ENCODE measurements at places on chromosomes 12 and 14. TPM values are rescaled to one million over a fixed set of nuclear protein-coding genes. Genes with fewer than 3 reads are reported as not detected.

DNA sequence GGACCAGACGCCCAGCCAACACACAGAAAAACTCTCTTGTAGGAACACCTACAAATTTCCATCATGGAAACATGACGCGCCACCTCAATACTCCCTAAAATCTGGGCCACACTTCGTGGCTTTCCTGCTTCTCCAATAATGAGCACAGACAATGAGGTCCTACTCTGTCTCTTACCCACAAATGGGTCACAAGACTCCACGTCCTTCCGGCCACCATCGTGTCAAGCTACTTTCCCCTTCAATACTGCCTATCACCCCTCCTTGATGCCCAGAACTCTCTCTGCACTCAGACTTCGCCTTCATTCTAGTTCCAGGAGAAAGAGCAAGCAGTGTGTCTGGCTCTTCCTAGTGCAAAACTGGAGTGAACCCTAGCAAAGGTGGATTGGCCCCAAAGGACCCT lies 28.1 kb downstream of the SBNO1 start:
- no peak for DNase-seq

Gene POTEM
- total RNA-seq = not detected

- DNase-seq = no peak
Measured at GRCh38 chr12:81252228-81252627, 174.3 kb downstream of the ACSS3 start.

- DNase-seq = no peak
Measured at GRCh38 chr14:68564191-68564825, 228.6 kb downstream of the ZFP36L1 start.

Gene BDKRB2
- total RNA-seq = 0.54 TPM

DNA sequence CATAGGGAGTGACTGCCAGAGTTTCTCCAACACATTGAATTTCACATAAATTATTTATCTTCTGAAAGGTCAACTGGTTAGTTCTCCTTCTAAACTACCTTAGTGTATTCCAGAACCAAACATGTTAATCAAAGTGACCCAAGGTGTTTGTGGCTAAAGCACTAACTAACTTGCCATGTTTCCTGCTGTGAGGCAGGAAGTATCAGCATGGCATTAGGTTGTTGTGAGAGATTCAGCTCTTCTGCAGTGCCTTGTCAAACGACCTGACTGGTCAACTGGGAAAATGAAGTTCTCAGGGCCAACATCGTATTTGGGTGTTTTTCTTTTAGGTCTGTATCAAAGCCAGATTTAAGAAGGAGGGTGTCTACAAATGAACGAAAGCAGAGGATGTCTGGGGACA lies 448.1 kb downstream of the APAF1 start:
- DNase-seq = peak; percentile 18

Gene BMP4
- total RNA-seq = 3.9 TPM

- no peak for DNase-seq
Measured at GRCh38 chr12:26798640-26799039, 34.4 kb downstream of the ITPR2 start.

- DNase-seq = peak; percentile 52
Measured at GRCh38 chr12:6582196-6582595, 14.1 kb upstream of the NOP2 start.

DNA sequence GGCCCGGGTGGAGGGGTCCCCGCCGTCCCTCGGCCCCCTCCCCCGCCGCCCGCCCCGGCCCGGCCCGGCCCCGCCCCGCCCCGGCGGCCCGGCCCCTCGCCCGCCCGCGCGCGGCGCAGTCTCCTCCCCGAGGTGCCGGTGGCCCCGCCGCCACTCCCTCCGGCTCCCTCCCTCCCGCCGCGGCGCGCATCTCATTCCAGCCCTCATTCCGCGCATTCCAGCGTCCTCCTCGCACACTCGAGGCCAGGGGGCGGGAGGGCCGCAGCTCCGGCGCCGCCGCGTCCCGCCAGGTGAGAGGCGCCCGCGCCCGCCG lies at the start of gene TEAD4:
TEAD4 (plus strand) TSS at position 206 of the 313 bp plus-strand sequence.
- DNase-seq = peak; percentile 97

Gene FITM1
- not detected for total RNA-seq

DNA sequence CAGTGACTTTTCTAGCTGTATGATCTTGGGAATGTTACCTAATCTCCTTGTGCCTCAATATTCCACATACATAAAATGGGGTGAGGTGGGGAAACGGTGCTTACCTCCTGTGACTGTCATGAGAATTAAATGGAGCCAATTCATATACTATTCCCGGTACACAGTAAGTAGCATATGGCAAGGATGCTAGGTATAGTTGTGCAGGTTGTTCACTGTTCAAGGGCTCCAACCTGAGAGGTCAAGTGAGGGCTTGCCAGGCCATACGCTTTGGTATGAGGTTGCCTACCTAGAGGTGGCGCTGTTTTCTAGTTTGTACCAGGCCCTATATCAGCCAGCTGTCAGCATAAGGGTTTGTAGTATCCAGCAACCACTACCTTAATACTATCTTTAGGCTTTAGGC lies 3.6 kb upstream of the BATF start:
- DNase-seq = peak; percentile 91

Gene KRT79
- 0.21 TPM for total RNA-seq

- no peak for DNase-seq
Measured at GRCh38 chr12:48032597-48032996, 28.3 kb upstream of the COL2A1 start.

DNA sequence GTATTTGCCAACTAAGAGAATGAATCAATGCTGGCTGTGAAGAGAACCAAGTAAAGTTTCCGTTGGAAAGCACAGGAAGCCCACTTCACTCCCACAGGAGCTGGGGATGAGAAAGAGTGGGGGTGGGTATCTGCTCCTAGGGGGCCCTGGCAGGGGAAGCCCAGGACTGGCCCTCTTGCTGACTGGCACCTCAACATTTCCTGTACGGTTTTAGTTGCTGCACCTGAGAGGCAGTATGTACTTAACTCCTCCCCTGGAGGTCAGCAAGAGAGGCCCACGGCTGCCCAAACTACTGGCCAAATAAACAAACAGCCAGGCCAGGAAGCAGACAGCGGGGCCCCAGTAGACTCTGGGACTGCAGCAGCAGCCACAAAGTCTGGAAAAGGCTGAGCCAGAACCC lies 33.8 kb upstream of the VWF start:
- no peak for DNase-seq

- no peak for DNase-seq
Measured at GRCh38 chr14:77630111-77630510, 13.7 kb upstream of the SPTLC2 start.

Gene MIPOL1
- total RNA-seq = 21.7 TPM

- no peak for DNase-seq
Measured at GRCh38 chr12:51219322-51219721, 1.5 kb upstream of the POU6F1 start.

GRCh38 chr12:85036234-85036707 lies at the start of the genes LRRIQ1 and TSPAN19:
Gene LRRIQ1 (plus strand): TSS chr12:85036351. CDS start chr12:85038177, 1,826 bp downstream.
Gene TSPAN19 (minus strand): TSS chr12:85036277. CDS start chr12:85029946, 6,331 bp downstream.
- peak; percentile 99 for DNase-seq

DNA sequence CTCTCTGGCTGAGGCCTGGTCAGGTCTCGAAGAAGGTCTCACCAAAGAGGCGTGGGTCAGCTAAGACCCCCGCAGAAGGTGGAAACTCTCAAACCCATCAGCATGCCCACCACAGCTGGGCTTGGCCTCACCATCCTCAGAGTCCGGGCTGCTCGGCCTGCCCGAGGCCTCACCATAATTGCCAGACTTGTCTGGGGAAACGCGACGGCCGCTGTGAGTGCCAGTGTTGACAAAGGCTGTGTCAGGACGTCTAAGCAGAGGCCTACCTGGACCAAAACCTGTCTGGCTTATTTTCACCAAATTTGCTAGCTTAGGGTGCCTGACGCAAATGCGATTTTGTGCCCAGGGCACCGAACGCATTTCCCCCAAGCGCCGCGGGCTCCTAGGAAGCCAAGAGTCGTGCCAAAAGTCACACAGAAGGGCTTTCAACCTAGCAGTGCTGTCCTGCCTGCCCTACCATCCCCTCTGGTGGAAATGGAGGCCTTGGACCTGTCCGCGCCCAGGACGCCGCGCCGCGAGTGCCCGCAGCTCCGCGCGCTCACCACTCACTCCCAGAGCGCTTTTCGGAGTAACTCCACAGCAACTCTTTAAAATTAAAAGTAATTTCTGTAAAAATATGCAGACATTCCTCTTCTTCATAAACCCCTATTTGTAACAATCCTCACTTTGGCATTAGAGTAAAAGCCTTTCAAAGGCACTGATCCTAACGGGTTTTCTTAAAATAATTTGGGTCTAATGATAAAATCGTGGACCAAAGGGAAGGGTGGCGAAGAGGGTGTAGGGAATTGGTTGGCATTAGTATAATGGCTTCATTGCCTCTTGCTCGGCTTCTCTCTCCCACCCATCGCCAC lies 1.2 kb upstream of the ALX1 start:
- DNase-seq = peak; percentile 40

Gene SEL1L
- 20.6 TPM for total RNA-seq

Gene RPS6KA5
- total RNA-seq = 2.1 TPM

DNA sequence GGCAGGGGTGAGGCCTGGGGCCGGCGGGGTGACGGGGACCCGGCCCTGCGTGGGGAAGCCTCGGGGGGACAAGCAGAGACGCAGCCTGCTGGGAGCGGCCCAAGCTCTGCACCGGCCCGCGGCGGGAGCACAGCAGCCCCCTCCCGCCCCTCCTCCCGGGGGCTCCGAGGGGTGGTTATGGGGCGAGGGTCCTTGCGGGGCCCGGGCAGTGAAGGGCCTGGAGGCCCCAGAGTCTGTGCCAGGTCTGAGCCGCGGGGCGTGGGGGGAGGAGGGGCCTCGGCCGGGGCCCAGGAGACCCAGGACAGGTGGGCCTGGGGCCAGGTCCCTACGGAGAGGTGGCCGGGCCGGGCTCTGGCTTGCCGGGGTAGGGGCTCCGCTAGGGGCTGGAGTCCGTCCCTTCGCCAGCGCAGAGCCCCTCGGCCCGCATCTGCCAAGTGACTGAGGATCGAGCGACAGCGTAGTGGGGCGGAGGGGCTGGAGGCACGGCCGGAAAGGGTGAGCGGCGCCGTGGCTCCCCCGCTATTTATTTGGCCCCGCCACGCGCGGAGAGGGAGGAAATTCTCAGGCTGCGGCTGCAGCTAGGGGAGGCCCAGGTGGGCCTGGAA lies 495 bp downstream of the TMEM121 start:
- peak; percentile 37 for DNase-seq

DNA sequence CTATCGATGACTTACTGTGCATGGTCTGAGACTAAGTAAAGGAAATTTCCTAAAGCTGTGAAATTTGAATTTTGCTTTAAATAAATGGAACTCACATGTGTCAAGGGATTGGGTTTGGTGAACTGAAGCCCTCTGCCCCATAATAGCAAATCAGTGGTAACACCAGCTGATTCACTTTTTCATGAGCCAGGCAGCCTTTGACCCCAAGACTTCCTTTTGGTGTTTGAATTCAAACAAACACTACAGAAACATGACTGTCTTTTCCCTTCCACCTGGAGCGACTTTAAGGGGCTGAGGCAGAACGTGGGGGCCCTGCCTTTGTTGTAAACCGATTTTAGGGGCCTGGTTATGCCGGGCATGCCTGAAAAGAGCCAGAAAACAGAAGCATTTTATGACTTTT lies 28.8 kb downstream of the KCTD10 start:
- no peak for DNase-seq

- peak; percentile 63 for DNase-seq
Measured at GRCh38 chr14:68794851-68795596, 2.2 kb upstream of the ZFP36L1 start.

Gene LRP1-AS
- not detected for total RNA-seq

Gene PKP2
- total RNA-seq = 49.9 TPM

Gene DIO3
- not detected for total RNA-seq

Gene IQSEC3
- total RNA-seq = 2.1 TPM

Gene ACSM4
- total RNA-seq = not detected

DNA sequence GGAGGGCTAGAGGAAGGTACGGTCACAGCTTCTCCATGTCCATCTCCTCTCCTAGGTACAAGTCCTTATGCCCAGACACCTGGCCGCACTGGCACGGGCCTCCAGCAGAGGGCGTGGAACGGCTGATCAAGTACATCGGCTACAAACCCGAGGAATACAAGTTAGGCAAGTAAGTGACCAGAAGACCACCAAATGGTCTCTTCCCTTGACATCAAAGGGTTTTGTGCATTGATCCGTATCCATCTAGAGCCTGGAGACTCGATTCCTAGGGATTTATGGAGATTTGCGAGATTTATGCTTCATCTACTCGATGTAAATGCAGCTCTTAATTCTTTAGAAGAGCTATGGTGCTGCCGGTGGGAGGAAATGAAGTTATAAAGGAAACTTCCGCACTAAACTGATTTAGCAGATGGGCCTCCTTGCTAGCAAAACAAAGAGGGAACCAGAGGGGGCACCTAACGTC lies 44.2 kb downstream of the KCTD10 start:
- DNase-seq = peak; percentile 92

DNA sequence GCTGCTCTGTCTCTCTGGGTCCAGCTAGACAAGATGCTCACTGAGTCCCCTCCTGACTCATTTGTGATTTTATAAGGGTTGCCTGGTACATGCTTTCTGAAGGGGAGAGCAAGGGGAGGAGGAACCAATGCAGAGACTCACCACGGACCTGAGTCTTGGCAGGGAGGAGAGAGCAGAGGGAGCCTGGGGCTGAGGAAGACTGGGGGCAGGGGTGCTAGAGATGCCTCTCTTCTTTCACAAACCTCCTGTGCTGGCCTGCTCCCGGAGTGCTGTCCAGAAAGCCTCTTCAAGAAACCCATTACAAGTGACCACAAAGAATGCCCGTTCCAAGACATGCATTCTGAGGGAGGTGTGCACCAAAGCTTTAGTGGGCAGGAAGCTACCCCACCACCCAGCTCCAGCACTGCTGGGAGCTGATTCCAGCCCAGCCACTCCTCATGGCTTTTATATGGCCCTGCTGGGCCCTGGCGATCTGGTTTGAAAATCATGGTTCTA lies 33.1 kb upstream of the DICER1 start:
- DNase-seq = no peak

All from GM23338 (cell line).